ENCODE measurements at places on chromosomes 5 and 9.

- DNase-seq, result no peak
These were observed 794.4 kb upstream of the ACO1 start for GRCh38 chr9:31590091-31590490.

DNA sequence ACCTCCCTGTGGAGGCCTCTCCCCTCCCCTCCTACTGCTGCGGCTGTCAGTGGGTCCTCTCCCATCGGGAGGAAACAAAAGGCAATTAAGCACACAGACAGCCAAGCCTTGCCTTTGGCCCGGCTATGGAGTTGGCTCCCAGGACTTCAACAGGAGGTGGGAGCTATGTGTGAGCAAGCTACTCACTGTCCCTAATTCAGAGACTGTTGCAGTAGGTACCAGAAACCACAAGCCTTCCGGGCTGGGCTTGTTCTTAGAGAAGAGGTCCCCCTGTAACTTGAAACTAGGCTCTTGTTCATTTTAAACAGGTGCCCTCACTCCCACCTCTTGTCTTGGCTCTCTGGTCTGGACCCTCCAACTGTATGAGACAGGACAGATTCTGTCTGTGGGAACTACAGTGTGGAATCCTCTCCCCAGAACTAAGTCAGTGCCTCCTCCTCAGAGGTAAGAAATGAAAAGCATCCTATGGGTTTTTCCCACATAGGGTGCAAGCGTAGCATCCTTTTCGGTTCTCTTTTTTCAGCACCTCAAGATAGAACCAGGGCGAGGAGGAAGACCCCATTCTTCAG is 561.1 kb downstream of the EBF1 start:
- peak; percentile 53 for DNase-seq

DNA sequence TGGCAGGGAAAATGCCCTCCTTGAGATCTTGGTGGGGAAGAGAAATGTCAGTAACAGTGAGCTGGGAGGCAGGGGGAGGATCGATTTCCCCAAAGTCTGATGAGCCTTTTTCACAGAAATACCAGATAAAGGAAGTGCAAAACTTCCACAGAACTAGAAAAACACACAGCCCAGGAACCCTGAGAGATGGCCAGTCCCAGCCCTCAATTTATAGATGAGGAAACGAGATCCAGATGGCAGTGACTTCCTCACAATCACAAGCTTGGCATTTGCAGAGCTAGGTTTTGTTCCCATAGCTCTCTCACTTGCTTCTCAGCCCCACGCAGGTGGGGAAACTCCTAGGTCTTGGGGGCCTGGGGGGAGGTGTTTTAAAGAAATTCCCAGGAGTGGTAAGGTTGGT is 3.8 kb upstream of the GGTA1 start:
- DNase-seq, result no peak

GRCh38 chr5:94157704-94158539 is 416.5 kb upstream of the POU5F2 start:
- no peak for DNase-seq

DNA sequence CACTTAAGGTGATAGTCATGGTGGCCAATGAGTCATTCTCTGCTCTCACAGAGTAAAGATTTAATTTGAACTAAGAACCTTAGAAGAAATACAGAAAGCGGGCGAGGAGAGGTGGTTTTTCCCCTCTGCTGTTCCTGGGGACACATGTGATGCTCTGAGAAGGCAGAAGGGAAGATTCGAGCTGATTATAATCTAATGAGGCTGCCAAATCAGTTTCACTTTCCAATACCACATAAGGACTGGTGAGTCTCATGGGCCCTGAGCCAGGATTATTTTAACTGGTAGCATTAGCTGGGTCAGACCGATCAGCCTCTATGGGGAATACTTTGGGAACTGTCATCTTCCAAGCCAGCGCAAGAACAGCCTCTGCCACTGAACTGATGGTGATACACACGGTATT is 116.5 kb downstream of the SLC1A3 start:
- DNase-seq, result no peak

DNA sequence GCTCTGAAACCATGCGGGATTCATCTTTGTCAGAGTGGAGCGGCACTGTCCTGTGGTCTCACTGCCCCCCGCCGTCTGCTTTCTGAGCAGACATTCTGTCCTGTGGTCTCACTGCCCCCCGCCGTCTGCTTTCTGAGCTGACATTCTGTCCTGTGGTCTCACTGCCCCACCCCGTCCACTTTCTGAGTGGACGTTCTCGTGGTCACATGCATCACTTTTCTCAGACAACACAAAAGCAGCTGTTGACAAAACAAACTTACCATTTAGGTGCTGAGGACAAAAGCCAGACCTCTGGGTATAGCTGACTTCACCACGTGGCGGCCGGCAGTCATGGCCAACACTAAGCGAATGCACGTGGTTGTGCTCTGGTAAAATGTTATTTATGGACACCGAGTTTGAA is 2.8 kb downstream of the LRRC14B start:
- DNase-seq, result no peak

DNA sequence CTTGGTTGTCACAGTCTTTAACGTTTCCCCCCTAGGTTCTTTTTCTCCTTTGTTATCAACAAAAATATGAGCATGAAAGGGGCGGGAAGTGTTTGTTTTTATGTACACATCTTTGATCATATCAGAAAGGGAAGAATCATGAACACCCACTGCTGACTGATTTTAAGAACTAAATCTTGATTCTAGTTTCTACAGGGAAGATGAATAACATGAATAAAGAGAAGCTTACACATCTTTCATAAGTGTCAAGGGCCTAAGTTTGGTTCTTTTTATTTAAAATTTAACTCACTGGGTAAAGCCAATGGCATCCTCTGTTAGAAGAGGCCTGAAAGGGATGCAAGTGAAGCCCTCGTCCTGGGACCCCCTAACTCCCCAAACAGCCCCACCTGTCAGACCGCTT is 14.8 kb upstream of the CTNNA1 start:
- DNase-seq, result no peak

DNA sequence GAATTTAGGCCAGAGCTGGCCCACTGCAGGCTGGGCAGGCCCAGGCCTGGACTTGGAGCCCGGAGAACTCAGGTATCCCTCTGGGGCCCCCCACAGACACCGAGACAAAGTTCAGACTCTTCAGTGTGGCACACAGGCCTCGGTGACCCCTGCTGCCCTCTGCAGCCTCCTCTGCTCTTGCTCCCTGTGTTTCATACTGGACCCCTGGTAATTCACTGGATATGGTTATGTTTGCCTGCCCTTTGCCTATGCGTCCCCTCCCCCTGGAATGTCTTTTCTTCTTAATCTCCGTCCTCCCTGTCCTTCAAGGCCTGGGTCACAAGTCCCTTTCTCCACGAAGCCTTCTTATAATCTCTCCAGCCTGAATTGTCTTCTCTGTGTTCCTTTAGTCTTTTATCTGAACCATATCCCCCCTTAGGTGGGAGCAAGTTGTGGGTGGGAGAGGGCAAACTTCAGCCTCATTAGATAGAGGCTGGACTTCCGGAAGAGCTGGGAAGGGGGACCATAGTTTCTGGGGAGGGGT is 30.1 kb downstream of the GSN start:
- no peak for DNase-seq

GRCh38 chr9:112168197-112168596 is 6.9 kb downstream of the SUSD1 start:
- DNase-seq, result no peak

GRCh38 chr5:5941486-5941885 is 436.9 kb downstream of the MED10 start:
- DNase-seq, result no peak

GRCh38 chr9:31486630-31487029 is 897.8 kb upstream of the ACO1 start:
- DNase-seq, result no peak

GRCh38 chr5:88539693-88540365 is 271.2 kb upstream of the TMEM161B start:
- no peak for DNase-seq

- no peak for DNase-seq
These were observed 106.2 kb downstream of the CMYA5 start for GRCh38 chr5:79795764-79796398.

- DNase-seq, result no peak
These were observed 2.4 kb downstream of the TTC39B start for GRCh38 chr9:15304632-15305031.

DNA sequence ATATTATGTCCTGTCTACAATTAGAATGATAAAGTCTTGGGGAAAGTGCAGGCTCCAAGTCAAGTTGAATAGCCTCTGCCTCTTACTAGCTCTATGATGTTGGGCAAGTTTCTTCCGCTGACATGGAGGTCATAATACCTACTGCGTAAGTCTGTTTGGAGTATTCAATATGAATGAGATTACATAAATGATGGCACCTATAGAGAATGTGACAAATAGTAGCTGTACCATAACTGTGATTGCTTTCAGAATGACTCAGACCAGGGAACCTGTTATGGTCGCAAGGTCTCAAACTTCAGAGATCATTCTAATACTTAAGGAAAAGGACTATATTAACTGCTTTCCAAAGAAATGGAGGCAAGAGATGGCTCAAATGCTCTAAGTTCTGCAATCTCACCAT is 94.0 kb upstream of the ABCA1 start:
- DNase-seq, result no peak

DNA sequence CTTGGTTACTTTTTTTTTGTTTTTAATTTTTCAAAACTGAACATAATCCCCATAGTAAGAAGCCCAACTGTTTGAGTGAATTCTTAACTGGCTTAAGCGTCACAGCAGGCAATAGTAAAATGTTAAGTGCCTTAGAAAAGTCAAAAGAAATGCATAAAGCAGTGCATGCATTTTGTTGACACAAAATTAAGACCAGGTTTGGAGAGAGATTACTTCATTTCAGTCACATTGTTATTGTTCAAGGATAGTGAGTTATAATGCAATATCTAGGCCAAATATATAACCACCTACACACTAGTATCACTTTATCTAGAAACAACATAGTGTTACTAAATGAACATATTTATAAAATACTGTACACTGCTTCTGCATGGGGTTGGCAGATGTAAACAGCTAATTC is 116.9 kb upstream of the KLF9 start:
- DNase-seq, result no peak

GRCh38 chr5:1488882-1489680 is 34.7 kb downstream of the LPCAT1 start:
- peak; percentile 75 for DNase-seq

GRCh38 chr5:156396830-156397081 is 69.8 kb downstream of the SGCD start:
- DNase-seq, result no peak

- no peak for DNase-seq
These were observed 89.5 kb downstream of the APBA1 start for GRCh38 chr9:69582544-69583297.

DNA sequence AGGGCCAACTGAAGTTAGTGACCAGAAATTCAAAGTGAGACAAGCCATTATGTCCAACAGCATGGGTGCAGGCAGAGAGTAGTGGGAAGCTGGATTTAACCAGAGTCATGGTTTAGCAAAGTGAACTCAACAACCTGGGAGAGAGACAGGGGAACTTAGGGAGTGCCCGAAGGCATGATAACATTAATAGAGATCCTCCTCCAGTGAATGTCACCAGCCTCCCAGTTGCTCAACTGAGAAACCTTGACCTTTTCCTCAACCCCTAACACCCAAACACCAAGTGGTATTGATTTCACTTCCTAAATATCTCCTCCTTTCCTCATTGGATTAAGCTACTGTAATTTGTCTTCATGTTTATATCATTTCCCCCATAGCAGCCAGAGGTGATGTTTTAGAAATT is 42.6 kb downstream of the HMGCS1 start:
- no peak for DNase-seq

DNA sequence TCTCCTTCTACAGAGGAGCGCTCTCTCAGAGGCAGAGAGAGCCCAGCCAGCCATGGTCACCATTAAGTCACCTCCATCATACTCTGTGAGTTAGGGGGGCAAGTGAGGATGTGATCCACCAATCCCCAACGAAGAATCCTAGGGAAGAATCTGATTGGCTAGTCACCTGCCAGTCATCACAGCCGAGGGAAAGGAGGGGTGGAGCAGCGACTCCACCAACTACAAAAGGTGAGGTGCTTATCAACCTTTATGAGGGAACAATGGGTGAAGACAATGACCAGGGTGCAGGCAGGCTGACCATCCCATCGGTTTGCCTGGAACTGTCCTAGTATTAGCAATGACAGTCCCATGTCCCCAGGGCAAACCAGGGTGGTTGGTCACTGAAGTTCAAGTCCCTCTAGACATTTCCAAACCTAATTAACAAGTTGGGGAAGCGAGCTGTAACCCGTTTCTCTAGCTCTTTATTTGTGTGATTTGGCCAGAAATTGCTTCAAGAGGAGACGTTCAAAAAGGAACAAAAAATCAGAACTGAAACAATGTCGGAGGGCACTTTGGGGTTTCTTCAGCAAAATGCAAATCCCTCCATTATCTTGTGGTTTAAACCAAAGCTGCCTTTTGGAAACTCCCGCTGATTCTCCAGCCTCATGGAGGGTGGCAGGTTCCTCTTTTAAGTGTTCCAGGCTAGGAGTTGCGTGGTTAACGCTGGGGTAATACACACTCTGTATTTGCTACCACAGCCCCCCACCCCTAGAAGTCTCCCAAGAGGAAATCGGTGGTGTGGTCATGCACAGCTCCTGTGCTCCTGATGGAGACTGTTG is 18.8 kb upstream of the FCN1 start:
- DNase-seq, result peak; percentile 68

GRCh38 chr5:1946776-1947175 is 64.1 kb upstream of the IRX4 start:
- DNase-seq, result no peak

DNA sequence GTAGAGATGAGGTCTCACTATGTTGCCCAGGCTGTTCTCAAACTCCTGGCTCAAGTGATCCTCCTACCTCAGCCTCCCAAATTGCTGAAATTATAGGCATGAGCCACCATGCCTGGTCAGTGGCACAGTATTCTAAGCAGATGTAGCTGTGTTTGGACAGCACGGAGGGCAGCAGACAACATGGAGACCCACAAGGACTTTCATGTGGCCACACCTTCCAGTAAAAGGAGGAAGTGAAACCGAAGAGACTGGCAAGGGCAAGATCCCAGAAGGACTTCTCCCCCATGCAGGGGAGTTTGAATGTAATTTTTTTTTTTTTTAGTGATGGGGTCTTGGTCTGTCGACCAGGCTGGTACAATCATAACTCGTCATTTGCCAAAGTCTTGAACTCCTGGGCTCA is 172.2 kb downstream of the TRPM3 start:
- DNase-seq, result no peak

DNA sequence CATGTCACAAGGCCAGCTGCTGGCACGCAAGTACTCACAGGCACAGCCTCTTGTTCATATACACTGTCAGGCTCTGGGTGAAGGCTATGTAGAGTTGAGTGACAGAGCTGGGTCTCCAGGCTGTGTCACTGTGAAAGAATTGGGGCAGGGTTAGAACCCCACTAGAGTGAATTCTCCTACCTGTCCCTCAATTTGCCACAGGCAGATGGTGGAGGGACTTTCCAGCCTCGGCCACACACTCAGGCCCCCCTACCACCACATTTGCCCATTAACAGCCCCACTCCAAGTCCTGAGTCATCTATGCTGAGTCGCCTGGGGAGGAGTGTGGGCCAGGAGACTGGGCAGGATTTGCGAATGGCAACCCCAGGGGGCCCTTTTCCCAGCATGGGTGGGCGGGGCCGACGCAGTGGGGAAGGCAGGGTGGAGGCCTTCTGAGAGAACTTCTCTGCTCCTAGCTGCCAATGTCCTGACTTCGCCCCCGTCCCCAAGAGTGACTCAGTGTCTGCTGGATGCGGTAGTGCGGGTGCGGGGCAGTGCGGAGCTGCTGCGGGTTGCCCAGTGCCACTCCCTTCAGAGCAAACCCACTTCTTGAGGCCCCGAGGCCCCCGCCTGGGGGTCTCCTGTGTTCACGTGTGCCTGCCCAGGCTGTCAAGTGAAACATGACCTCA is 50.3 kb upstream of the PSD2 start:
- DNase-seq, result peak; percentile 51

Measured in GM06990 (cell line).